ENCODE measurements at places on chromosomes 7 and 10. TPM values are rescaled to one million over a fixed set of nuclear protein-coding genes. Genes with fewer than 3 reads are reported as not detected.

HKDC1 gene
- total RNA-seq = 0.91 TPM

TRIM50 gene
- not detected for total RNA-seq

KIN gene
- 11.1 TPM for total RNA-seq

AGFG2 gene
- total RNA-seq = 4.4 TPM

FKBP6 gene
- not detected for total RNA-seq

ZEB1 gene
- total RNA-seq = 127 TPM

PTPN20 gene
- total RNA-seq = 16.4 TPM

ZNF425 gene
- 3.5 TPM for total RNA-seq

GRCh38 chr7:33581236-33581635 lies 324.1 kb upstream of the BMPER start:
- no peak for DNase-seq

DNA sequence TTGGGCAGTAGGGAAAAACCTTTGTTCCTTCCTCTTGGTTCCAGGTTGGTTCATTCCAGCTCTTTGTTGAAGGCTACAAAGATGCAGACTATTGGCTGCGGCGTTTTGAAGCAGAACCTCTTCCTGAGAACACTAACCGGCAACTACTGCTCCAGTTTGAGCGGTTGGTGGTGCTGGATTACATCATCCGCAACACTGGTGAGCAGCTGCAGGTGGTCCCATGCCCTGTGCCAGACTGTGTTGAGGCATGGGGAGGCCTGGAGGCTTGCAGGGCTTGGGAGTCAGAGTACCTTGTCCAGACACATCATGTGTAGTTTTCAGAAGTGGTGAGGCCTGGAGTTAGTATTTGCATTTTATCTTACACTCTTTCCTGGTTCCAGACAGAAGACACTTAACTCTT lies 16.3 kb downstream of the PI4K2A start:
- DNase-seq = no peak

- no peak for DNase-seq
These were observed 213.6 kb upstream of the FZD1 start for GRCh38 chr7:91050677-91051076.

- no peak for DNase-seq
These were observed 75.1 kb downstream of the OAT start for GRCh38 chr10:124343351-124344265.

DNA sequence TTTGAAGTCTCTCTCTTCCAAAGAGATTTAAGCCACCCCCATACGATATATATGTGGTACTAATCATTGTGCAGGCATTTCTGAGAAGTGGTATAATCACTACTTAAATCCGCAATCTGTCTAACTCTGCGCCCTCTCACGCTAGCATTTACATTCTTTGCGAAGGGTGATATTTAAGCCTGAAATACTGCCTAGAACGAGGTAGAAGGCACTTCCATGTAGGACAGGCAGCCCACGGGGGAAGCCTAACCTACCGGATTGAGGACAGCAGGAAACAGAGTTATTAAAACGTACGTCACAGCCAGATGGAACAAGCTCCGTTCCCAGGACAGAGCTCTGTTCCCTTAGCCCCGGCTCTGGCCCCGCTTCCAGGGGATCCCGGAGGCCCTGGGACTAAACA lies 59.3 kb upstream of the ECHDC3 start:
- no peak for DNase-seq

DNA sequence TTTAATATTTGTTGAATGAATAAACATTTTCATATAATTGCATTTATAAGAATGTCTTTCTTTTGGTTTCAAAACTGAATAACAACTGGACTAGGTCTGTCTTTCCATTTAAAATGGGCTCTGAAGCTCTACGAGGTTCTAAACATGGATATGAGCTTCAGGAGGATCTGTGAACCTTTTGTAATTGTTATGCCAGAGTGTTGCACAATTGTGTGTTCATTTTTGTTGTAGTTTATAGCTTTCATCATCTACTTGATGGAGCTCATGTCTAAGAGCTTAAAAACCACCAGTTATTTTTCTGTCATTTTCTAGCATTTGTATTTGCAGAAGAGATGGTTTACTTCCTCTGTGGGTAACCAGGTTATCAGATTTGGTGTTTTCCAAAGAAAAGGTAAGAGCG lies 265.7 kb upstream of the NPY start:
- DNase-seq = no peak

GRCh38 chr7:137916980-137917645 lies 70.3 kb upstream of the DGKI start:
- DNase-seq = no peak

DNA sequence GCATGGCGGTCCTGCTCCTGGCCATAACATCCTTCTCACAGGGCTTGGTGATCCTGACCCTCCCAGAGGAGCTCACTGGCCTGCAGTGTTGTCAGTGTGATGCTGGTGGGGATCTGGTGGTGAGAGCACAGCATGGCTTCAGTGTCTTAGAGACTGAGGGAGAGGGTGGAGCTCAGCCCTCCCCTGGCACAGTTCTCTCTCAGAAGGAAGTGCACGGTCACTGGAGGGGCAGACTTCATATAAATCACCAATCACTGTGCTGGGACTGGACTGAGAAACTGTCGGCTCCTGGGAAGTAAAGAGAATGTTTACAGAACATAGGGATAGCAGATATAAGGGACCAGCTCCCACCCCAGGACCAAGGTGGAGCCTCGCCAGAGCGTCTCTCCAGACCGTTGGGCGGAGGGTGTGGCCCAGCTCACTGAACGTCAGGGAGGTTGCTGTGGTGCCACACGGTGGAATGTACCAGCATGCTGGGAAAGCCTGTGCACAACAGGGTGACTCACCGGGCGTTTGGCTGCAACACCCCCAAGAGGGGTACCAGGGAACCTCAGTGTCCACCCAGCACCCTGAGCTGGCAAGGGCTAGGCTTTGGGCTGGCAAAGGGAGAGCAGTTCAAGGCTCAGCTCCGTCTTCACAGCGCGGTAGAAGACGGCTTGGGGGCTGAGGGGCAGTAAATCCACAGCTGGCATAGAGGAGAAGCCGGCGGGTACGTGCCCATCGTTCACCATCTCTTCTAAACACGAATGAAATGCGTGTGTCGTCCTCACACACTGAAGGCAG lies 8.8 kb upstream of the GET4 start:
- no peak for DNase-seq

DNA sequence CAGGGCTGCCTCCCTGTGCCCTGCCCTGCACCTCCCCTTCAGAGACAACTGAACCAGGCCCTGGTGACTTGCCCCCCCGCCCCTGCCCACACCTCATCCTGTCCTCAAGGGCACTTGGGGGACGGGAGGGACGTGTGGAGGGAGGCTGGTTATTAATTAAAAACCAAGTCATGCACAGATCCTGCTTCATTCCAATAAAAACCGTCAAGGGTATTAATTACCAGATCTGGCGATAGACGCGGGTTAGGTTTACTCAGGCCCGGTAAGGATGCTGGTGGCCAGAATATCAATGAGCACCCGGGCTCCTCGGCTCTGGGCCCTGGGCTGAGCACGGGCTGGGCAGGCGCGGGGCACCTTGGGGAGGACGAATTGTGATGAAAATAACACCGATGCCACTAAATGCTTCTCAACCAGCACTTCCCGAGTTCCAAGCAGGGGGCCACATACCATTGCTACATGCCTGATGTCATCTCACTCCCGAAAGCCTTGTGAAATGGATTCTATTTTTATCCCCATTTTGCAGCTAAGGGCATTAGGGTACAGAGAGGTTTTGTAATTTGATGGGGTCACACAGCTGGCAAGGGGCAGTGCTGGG lies 24.5 kb upstream of the GTF2IRD1 start:
- DNase-seq = no peak

DNA sequence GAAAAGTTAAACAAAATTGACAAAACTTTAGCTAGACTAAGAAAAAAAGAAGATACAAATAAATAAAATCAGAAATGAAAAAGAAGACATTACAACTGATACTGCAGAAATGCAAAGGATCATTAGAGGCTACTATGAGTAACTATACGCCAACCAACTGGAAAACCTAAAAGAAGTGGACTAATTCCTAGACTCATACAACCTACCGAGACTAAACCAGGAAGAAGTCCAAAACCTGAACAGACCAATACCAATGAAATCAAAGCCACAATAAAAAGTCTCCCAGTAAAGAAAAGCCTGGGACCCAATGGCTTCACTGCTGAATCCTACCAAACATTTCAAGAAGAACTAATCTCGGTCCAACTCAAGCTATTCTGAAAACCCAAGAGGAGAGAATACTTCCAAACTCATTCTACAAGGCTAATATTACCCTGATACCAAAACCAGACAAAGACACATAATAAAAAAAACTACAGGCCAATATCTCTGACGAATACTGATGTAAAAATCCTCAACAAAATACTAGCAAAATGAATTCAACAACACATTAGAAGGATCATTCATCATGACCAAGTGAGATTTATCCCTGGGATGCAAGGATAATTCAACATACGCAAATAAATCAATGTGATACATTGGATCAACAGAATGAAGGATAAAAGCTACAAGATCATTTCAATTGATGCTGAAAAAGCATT lies 20.3 kb downstream of the ELAPOR2 start:
- no peak for DNase-seq

- DNase-seq = no peak
These were observed 22.6 kb downstream of the ZNRF2 start for GRCh38 chr7:30306976-30307375.

DNA sequence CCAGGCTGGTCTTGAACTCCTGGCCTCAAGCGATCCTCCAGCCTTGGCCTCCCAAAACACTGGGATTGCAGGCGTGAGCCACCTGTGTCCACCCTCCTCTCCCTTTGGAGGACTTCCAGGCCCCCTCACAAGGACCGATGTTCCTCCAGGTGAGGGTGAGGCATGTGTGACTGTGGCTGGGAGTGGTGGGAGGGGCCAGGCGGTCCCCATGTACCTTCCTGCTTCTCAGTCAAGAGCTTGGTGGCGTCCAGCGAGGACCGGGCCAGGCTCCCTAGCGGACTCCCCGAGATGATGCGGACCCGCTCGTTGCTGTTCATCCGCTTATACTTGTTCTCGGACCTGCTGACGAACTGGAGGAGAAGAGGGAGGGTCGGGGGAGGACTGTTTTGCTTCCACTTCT lies 70.9 kb upstream of the GNA12 start:
- no peak for DNase-seq

GRCh38 chr7:2838873-2839578 lies 5.1 kb downstream of the GNA12 start:
- DNase-seq = no peak

- DNase-seq = no peak
These were observed 16.0 kb downstream of the CCDC71L start for GRCh38 chr7:106644999-106645398.

DNA sequence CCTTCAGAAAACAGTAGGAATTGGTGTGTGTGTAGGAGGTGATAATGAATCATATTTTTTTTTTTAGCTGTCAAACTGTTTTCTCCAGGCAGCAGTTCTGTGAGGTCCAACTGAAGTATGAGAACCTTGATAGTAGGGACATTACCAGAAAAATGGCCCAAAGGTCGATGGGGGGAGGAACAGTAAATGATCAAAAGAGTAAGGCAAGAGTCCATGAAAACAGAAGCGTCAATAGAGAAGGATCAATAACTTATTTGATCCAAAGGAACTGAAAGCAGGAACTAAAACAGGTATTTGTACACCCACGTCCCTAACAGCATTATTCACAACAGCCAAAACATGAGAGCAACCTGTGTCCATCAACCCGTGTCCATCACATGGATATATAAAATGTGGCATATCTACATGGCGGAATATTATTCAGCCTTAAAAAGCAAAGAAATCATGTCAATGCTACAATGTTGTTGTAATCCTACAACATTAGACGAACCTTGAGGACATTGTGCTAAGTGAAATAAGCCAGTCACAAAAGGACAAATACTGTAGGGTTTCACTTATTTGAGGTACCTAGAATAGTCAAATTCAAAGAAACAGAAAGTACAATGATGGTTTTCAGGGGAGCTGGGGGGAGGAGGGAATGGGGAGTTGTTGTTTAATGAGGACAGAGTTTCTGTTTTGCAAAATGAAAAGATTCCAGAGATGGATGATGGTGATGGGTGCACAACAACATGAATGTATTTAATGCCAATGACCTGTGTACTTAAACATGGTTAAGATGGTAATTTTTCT lies 214.0 kb upstream of the KLF14 start:
- no peak for DNase-seq

- no peak for DNase-seq
These were observed 23.4 kb upstream of the NPS start for GRCh38 chr10:127525686-127526085.

DNA sequence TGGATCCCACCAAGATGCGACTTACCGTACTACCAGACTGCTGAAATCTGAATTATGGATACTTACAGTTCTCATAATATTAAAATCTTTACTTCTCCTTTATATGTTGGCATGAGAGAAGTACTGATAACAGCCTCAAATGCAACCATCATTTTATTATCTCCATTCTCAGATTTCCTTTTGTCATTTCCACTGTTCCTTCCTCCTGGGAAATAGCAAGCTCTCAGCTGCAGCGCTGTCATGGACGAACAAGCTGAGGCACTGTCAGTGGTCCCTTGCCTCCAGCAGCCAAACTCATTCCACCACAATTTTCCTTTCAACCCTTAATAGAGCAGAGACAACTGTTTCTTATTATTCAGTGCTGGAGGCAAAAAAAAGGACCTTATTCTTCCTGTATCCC lies 478.4 kb downstream of the ARL4A start:
- no peak for DNase-seq

DNA sequence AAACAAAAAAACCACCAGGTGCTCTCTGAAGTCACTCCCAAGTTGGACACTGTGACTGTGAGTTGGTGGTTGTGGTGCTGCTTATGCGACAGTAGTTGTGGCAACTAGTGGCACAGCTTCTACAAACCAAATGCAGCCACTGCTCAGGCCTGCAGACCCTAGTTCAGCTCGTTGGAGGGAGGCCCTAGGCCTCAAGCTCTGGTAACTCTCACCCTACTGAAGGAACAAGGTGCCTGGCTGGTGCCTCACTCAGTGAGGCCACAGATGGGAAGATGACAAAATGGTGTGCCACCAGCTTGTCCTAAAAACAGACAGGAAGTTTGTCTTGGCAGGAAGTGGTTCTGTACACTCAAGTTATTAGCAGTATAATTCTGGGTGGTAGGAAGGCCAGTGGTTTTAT lies 45.3 kb upstream of the RAPGEF5 start:
- DNase-seq = no peak

DNA sequence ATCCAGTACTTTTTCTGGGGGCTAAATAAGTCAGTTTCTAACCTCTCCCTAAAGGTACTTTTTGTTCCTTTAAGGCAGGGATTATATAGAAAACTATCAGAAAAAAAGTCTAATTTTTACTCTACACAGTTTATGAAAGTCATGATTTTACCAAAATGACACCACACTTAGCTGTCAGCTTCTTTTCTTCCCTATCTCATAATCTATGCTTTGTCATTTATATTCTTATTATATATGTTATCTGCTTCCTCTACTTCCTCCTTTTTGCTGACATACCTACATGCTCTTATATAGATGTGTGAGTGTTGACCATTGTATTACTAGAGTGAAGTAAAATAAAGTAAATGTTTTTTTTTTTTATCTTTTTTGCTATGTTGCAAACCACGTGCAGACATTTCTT lies 203.9 kb upstream of the CHRM2 start:
- no peak for DNase-seq

- DNase-seq = no peak
These were observed 154.7 kb downstream of the RNLS start for GRCh38 chr10:88428442-88428841.

- no peak for DNase-seq
These were observed 585.6 kb downstream of the SUGCT start for GRCh38 chr7:40720416-40720815.
